ENCODE measurements at places on chromosomes 1 and 21.

- DNase-seq, result no peak
Observed at GRCh38 chr1:203769505-203770343, 4.7 kb downstream of the LAX1 start.

DNA sequence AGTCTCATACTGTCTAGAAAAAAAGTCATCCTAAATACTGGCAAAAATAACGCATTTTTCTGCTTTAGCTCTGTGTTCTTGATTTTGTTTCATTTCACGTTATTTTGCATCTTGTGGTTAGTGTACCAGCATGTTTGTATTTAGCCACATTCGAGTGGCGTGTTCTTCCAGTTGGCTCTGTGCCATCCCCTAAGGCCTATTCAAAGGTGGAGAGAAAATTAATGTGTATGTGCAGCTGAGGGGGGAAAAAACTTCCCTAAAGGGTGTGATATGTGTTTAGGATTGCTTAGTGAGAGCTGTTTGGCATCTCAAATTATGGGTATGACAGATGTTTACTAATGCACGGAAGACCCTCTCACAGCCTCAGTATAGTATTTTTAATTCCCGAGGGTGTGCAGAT lies 12.1 kb downstream of the DNAJC16 start:
- DNase-seq, result no peak

- DNase-seq, result no peak
Observed at GRCh38 chr21:39616211-39616772, 3.6 kb downstream of the B3GALT5 start.

DNA sequence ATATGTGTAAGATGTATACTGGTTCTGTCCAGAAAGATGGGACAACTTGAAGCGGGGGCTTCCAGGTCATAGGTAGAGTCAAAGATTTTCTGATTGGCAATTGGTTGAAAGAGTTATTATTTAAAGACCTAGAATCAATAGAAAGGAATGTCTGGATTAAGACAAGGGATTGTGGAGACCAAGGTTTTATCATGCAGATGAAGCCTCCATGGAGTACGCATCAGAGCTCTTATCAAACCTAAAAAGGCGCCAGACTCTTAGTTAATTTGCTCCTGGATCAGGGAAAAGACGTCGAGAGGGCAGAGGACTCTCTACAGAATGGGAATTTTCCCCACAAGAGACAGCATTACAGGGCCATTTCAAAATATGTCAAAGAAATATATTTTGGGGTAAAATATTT lies 23.7 kb upstream of the ETV3 start:
- DNase-seq, result no peak

- DNase-seq, result no peak
Observed at GRCh38 chr1:18880585-18880984, 21.1 kb upstream of the TAS1R2 start.

DNA sequence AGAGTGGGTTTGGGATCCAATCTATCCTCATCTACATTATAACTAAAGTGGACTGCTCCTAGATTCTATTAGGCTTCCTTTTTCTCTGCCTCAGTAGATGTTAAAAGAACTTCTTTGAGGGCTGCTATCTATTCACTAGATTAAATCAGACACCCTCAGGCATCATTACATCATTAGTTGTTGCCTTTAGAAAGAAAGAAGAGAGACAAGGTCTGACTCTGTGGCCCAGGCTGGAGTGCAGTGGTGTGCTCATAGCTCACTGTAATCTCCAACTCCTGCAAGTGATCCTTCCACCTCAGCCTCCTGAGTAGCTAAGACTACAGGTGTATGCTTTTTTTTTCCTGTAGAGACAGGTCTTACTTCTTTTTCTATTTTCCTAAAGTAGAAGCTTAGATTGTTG lies 71.1 kb upstream of the EXO1 start:
- no peak for DNase-seq

- DNase-seq, result no peak
Observed at GRCh38 chr1:67817319-67817718, 15.9 kb downstream of the GNG12 start.

GRCh38 chr1:25467616-25468015 lies 36.9 kb downstream of the MACO1 start:
- no peak for DNase-seq

DNA sequence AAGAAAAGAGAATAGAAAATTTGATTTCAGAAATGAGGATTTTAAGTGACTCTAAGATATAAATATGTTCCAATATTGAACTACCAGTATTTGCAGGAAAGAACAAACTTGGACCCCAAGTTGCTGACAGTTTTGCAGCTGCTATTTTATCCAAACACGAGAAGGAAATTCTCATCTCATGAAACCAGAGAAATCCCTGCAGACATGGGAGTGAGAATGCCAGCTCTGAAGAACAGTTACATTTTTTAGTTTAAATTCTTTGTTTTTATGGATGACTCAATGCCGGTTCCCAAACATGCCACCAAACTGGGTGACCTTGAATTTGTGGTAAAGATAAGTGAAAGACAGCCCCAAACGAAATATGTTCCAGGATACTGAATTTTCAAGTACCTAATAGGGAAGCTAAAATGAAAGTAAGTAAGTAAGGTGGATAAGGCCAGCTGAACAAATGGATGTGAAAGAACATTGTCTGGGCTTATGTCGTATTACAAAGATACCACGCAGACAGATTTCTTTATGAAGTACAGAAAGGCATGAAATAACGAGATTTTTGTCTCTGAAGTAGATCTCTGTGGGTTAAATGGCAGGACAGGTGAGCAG lies 19.9 kb downstream of the TLR5 start:
- DNase-seq, result no peak

- DNase-seq, result no peak
Observed at GRCh38 chr1:223747838-223748335, 35.5 kb downstream of the CAPN2 start.

DNA sequence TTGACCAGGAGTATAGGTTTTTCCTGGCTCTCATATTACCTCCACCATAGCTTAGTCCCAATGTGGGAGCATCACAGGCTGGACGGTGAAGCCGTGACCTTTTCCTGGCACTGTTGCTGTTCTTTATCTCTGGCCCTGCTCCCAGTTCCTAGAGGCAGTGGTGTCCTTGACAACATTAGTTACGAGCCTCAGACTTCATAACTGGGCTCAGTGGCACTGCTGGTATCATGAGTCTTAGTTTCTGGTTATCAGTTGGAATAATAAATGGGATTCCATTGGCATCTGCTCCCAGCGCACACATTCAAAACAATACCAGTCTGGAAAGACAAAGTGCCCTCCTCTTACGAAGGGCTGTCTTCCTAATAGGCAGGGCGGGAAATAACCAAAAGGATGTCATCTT lies 8.0 kb downstream of the RNPEP start:
- no peak for DNase-seq

- DNase-seq, result no peak
Observed at GRCh38 chr1:8629241-8630091, 188.0 kb downstream of the RERE start.

DNA sequence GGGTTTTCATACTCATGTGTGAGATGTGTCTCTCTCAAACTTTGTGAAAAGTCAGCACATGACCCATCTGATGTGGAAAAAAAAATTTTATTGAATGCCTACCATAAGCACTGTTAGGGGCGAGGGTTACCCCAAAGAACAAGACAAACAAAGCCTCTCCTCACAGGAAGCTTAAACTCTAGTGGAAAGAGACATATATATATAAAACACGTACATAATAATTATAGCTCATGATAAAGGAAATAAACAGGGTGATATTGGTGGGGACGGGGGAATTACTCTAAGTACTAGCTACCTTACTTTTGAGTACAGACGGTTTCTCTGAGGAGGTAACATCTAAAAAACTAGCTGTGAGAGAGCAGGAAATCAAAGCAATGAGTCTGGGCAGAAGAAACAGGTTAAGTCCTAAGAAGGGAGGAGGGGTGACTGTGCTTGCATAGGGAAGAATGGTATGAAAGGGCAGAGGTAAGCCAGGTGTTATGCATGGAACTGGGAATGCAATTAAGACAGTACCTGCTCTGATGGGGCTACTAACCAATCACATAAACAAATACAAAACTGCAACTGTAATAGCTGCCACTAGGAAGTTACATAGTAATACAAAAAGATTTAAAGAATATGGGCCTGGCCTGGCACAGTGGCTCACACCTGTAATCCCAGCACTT lies 4.5 kb downstream of the LIN9 start:
- no peak for DNase-seq

GRCh38 chr1:8661185-8662110 lies 156.0 kb downstream of the RERE start:
- DNase-seq, result no peak

- no peak for DNase-seq
Observed at GRCh38 chr1:75999034-75999433, 66.8 kb upstream of the ASB17 start.

DNA sequence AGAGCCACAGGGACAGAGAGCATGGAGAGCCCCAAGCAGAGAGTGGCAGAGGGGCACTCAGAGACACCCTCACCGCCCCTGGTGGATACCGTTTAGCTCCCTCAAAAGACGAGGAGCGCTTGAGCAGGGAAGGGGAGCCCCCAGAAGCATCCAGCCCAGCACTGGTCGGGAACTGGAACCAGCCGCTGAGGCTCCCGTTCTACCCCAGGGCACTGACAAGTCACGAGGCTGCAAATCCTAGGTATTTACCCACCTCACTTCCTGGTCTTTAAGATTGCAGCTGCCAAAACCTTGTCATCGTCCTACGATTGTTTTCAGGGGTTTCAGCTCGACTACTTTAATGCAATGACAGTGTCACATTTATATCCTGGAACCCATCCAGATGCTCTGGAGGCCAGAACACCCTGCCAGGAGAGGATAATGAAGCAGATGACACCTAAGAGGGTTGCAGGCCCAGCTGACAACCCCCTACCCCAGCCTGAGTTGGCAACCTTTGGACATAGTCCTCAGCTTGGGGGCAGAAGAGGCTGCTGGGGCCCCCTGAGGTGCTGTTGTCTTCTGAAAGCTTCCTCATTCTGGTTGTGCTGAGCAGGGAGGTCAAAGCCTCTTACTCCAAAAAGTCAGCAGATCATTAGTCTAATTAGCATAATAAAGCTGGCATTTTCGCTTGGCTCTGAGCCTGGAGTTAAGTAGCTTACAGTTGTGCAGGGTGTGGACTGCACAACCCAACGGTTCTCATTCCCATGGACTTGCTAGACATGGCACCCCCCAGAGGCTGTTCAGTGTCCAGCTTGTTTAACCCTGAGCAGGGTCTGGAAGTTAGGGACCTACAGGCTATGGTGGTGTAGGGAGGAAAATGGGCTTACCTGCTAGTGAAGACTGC lies 20.6 kb upstream of the BACE2 start:
- DNase-seq, result no peak

DNA sequence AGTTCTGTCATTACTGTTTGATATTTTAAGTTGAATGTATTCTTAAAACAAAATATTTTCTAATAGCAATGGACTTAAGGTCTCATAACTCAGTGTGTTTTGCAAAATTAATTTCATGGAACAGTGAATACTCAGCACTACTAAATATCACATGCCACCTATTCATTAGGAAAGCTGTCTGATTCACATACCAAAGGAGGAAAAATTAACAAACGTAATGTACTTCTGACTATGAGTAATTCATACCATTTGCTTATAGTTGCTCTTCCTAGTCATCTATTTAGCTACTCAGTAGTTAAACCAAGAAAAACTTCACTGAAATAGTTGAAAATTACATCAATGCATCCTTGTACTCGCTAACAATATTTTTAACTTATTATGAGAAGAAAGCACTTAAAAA lies 35.2 kb downstream of the TP53BP2 start:
- no peak for DNase-seq

DNA sequence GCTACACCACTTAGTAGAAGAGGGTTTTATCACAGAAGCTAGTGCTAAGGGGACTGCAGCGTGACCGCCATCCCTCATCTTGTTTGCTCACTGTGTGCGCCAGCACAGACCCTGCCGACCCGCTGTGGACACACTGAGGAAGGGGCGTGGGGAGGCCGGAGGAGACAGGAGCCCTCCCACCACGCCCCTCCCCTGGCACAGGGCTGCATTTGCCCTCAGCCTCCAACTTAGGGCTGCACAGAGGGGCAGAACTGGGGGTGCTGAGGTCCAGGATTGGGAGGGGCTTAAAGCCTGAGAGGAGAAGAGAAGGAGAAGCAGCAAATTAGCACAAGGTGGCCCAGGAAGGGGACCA lies 37.2 kb downstream of the RRP1 start:
- no peak for DNase-seq

- DNase-seq, result no peak
Observed at GRCh38 chr21:27837936-27838335, 871.0 kb upstream of the ADAMTS5 start.

DNA sequence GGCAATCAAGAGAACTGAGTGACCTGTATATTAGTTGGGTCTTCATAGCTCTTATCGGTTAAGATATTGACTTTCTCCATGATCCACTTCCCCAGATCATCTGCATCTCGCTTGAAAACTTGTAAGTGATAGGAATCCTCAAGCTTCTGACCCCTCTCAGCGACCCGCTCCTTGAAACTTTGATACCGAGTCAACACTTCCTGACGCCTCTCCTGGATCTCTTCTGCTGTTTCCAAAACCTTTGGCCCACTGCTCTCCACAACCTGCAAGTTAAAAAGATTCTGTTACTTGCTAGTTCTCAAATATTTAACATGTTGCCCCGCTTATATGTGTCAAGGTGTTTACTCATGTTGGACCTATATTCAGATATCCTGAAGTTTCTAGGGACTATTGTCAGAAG lies 1.4 kb downstream of the SPTA1 start:
- DNase-seq, result no peak

GRCh38 chr21:24870633-24871032 lies 736.6 kb downstream of the MRPL39 start:
- no peak for DNase-seq

- no peak for DNase-seq
Observed at GRCh38 chr1:51316113-51316845, 14.1 kb downstream of the TTC39A start.

- DNase-seq, result no peak
Observed at GRCh38 chr1:51818487-51818886, 60.0 kb downstream of the NRDC start.

Data from cortex of kidney (tissue), 1 donor.